ENCODE measurements at places on chromosomes 4 and X.

DNA sequence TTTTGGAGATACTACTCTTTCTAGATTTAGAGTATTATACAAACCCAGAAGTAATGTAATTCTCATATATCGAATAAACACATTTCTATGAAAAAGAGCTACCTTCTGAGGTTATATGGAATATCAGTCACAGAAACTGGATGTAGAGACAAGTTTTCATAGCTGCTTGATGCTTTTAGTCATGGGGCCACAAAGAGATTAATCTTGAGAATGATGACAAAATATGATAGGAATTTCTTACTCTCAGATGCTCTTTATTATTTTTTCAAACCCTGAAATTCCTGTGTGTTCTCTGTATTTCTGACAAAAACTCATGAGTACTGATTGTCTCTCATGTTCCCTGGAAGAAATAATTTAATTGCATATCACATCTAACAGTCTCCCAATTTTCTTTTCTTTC is 662.5 kb downstream of the RAPGEF2 start:
- DNase-seq: no peak

DNA sequence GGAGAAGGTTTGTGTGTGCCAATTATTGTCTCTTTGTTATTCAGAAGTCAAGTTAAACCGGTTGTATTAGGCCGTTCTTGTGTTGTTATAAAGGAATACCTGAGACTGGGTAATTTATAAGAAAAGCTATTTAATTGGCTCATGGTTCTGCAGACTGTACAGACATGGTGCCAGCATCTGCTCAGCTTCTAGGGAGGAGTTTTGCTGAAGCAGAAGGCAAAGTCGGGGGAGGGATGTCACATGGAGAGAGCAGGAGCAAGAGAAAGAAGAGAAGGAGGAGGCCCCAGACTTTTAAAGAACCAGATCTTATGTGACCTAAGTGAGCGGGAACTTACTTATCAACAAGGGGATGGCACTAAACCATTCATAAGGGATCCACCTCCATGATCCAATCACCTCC is 349.3 kb upstream of the PCDH18 start:
- DNase-seq: no peak

DNA sequence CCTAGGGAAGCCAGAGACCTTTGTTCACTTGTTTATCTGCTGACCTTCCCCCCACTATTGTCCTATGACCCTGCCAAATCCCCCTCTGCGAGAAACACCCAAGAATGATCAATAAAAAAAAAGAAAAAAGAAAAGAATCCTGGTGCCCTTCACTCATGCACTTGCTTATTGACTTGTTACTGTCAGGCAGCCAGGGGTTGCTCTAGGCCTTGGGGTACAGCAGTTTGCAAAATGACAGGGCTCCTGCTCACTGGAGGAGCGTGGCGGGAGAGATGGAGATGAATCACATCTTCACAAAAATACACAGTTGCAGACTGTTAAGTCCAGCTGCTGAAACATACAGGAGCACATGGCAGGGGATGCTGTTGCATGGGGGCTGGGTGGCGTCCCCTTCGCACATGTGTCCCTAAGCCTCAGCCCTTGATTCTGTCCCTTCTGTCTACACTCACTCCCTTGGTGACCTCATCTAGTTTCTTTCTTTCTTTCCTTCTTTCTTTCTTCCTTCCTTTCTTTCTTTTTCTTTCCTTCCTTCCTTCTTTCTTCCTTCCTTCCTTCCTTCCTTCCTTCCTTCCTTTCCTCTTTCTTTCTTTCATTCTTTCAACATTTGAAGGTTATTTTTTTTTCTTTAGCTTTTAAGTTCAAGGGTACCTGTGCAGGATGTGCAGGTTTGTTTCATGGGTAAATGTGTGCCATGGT is 16.9 kb upstream of the TMEM271 start:
- no peak for DNase-seq

DNA sequence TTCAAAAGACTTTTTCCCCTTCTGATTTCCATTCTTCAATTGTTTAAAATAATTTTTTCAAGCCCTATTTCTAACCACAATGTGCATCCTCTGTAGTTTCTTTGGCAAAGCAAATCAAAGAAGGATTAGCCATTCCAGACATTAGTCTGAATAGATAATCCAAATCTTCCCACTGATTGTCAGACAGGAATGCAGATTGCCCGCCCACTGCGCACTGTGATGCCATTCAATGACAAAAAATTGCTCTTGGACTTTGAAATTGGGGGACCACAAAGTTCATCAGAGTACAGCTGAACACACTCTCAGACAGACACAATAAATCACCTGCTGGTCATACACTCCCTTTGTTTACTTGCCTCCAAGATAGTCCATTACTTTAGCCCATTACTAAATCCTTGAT is 216.5 kb upstream of the DKK2 start:
- no peak for DNase-seq

DNA sequence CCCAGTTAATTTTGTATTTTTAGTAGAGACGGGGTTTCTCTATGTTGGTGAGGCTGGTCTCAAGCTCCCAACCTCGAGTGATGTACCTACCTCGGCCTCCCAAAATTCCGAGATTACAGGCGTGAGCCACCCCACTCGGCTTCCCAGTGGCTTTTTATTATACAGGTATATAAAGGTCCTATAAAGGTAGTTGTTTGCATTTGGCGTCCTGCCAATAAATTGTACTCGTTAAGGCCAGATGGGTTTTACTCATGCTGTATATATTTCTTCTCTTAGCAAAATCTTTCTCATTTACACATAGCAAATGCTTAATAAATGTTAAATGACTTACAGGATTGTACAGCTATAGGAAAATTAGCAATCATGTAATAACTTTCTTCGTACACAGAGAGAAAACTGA is 6.9 kb downstream of the SHROOM3 start:
- no peak for DNase-seq

DNA sequence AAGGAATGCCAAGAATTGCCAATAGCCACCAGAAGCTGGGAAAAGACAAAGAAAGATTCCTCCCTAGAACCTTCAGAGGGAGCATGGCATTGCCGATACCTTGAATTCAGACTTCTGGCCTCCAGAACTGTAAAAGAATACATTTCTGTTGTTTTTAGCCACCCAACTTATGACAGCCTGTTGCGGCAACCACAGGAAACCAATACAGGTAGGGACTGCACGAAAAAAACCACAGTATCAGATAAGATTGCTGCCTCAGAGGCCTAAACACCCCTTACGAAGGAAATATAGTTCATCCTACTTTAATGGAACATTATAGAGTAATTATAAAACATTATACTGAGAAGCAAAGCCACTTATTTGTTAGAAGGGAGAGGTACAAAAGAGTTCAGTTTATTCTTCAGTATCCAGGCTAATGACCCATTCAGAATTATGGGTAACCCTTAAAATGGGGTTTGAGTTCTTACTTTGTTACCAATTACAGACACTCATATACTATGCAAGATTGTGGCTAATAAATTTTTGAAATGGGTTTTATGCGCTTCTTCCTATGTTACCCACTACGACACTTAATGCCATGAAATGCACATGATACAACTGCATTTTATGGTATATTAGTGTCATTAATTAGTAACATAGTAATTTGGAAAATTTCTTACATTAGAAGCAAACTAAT is 37.4 kb upstream of the SMIM10L2A start:
- DNase-seq: no peak

DNA sequence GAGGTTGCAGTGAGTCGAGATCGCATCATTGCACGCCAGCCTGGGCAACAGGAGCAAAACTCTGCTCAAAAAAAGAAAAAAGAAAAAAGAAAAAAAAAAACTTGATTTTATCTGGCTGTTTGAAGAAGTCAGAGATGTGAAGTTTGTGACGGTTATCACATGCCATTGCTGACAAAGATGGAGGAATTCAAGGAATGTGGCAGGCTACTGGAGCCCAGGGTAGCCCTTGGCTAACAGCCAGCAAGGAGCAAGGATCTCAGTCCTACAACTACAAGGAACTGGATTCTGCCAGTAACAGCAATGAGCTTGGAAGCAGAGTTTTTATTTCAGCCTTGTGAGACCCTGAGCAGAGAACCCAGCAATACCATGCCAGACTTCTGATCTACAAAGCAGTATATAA is 24.3 kb upstream of the TET2 start:
- DNase-seq: no peak

- DNase-seq: no peak
Measured at GRCh38 chr4:73684097-73684496, 56.3 kb upstream of the CXCL8 start.

DNA sequence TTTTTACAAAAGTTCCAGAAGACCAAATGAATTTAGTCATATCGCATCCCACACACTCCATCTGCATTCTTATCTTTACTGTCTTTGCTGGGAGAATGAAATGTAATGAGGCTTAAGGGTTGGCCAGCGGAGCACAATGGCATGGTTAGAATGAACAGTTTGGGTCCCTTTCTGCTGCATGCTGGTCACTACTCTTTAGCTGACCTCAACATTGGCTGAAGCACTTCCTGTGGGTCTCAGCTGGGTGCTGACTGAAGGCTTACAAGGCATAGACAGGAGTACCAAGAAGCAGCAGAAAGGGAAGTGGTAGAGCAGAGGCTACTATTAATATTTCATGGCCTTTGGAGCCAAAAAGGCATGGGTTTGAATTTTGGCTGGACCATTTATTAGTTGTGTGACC is 159.4 kb upstream of the GPC4 start:
- DNase-seq: no peak

DNA sequence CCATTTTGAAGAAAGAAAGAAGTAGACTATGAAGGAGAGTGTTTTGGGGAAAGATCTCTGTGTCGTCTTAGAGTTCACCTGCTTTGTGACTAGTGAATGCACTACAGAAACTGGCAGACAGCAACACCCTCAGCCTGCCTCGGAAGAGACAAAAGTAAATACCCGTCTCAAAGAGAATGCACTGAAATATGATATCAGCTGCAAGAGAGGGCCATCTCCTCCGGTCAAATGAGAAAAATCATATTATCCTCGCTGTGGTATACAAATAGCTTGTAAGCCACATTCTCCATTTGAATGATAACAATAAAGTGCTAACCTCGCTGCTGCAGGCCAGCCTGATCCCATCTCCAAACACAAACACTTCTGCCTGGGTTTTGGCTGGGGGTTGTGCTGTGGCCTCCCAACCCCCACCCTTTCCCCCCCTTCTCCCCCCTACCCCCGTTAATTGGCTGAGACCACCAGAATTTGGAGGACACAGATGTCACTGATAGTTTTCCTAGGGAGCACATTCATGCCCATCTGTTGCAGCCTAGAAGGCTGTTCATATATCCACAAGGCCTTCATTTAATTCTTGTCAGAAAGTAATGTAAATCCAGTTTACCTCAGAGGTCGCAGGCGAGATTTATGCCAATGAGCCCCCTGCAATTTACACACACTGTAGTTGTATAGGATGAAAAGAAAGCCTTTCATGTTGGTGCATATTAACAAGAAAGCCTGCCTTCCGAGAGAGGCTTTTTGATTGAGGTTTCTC is 46.3 kb downstream of the ALPK1 start:
- no peak for DNase-seq

DNA sequence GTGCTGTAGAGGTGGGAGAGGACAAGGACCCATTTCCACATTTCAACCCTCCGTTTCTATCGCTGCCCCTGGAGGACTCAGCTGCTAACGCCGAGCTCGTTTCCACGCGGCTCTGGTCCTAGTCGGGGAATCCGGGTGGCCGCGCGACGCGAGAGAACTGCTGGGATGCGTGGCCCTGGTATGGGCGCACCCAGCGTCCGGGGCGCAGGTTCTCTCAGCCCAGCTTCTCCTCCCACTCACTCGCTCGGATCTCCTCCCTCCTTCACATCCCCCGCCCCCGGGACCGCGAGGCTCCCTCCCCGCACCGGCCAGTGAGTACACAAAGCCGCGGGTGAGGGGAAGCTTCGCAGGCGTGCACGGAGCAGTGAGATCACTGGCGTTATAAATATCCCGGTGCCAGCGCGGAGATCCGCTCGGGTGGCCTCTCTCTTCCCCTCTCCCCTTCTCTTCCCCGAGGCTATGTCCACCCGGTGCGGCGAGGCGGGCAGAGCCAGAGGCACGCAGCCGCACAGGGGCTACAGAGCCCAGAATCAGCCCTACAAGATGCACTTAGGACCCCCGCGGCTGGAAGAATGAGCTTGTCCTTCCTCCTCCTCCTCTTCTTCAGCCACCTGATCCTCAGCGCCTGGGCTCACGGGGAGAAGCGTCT is at the start of gene FGF5:
FGF5 (plus strand) TSS at position 412 of the 649 bp plus-strand sequence; CDS start at position 573, 161 bp downstream.
- DNase-seq: no peak

DNA sequence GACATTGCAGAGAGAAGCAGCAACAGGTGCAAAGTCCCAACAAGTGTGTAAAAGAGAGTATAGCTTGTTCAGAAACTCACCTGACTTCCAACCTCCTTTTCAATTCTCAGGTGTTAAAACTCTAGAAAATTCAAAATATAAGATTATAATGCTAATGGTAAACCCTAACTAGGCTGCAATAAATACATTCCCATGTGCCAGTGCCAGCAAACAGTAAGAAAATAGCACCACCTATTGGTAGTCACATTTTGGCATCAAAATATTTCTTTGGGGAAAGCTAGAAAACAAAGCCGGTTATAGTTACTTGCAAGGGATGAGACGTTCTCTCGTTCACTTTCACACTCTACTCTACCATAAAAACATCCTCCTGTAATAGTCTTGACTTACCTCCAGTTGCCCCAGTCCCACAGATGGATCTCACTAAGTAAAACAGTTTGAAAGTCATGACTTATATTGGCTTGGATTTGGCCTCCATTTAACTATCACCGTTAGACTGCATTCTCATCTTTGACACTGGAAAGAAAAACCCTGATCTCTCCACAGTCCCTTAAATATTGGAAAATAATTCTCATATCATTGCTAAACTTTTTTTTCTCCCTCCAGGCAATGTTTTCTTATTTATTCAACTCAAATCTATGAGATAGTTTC is 9.6 kb downstream of the BMP3 start:
- no peak for DNase-seq

GRCh38 chrX:79147477-79147876 is 3.0 kb downstream of the GPR174 start:
- no peak for DNase-seq

DNA sequence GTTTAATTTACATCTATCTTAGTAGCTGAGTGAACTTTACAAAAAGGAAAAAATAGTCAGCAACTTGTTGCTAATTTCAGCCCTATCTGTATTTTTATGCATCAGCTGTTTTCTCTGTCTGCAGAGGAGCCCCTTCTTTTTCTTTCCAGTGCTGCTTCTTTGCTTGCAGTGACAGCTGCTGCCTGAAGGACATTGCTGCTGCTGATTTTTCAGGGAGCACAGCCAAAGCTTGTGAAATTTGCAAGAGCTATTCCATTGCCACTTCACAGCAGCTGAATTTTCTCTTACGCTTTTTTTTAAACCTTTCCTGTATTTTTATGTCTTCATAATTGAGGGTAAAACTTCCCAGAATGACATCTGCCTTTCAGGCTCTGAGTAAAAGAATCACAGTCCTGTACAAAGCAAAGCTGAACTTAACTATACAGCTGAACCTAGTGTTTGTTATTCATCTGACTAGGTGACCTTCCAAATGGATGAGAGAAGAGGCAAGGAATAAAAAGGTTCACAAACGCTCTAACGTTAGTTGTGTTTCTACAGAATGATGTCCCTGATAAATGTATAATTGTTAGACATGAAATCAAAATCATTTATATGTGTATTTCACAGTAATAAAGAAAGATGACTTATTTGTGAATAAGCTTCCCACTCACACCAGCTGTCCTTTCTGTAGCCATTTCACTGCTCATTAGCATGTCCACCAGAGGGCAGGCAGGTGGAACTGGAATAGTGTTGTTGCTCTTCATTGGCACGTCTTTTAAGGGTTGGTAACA is 541.4 kb downstream of the ADGRL3 start:
- no peak for DNase-seq

Data from breast epithelium (tissue), 4 donors.